T-helper 2 cell (primary cell): ENCODE measurements at places on chromosomes 2 and 18.

DNA sequence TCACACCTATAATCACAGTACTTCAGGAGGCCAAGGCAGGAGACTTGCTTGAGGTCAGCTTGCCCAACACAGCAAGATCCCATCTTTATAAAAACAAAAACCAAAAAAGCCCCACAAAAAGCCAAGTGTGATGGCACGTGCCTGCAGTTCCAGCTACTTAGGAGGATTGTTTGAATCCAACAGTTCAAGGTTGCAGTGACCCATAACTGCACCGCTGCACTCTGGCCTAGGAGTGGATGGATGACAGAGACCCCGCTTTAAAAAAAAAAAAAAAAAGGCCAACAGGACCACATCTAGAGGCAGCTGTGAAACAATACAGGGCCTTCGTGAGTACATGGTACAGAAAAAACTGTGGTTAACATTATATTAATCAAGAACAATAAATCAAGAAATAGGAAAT is 56.2 kb downstream of the PRPF40A start:
- DNase-seq, result no peak

GRCh38 chr2:120238728-120239487 is 13.7 kb upstream of the RALB start:
- no peak for DNase-seq

- DNase-seq, result no peak
Measured at GRCh38 chr18:59182673-59183072, 37.3 kb upstream of the GRP start.

DNA sequence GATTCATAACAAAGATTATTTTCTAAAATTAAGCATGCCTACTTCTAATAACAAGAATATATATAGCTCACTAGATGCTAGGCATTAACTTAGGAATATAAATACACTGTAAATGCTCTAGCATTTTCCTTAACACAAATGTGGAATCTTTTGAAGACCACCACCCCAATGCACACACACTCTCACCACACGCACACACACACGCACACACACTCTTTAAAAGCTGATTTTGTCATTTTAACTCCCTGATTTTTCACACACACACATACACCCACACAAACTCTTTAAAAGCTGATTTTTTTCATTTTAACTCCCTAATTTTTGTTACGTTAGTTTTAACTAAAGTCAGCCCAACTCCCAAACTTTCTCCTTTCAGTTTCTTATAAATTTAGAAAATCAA is 3.0 kb downstream of the COL5A2 start:
- no peak for DNase-seq

- no peak for DNase-seq
Measured at GRCh38 chr2:9311488-9311887, 104.9 kb downstream of the ASAP2 start.

DNA sequence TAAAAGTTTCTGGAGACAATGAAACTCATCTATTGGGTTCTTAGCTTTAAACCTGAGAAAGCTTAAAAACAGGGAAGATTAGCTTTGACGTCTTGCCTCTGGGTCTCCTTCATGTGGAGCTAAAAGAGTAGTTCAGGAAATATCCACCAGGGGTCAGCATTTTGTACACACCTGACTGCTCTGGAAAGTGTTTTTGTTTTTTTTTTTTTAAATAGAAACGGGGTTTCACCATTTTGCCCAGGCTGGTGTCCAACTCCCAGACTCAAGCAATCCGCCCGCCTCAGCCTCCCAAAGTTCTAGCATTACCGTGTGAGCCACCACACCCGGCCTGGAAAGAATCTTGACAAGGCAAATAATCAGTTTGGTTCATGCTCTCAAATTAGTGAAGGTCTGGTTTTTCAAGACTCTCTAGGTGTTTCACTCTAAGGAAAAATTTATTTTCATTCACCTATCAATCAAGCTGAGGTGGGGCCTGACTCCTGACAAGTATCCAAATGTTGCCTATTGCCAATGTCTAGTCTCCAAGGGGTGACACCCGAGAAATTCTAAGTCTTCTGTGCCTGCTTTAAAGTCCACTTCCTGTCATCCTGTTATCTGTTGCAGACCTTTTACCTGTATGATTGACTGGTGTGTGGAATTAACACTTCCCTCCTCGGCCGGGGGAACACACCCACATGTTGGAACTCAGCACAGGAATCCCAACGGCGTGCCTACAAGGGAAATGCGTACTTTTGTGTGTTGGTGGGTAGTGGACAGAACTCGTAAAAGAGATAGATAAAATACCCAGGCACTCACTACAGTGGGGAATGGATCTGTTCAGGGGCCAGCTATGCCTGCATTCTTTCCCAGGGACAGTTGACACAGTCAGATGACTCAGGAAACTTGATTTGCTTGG is 11.3 kb downstream of the IL1RN start:
- peak; percentile 58 for DNase-seq

GRCh38 chr2:85935170-85935745 is 46.5 kb upstream of the ST3GAL5 start:
- no peak for DNase-seq

- no peak for DNase-seq
Measured at GRCh38 chr2:170535552-170535951, 179.6 kb upstream of the SP5 start.

DNA sequence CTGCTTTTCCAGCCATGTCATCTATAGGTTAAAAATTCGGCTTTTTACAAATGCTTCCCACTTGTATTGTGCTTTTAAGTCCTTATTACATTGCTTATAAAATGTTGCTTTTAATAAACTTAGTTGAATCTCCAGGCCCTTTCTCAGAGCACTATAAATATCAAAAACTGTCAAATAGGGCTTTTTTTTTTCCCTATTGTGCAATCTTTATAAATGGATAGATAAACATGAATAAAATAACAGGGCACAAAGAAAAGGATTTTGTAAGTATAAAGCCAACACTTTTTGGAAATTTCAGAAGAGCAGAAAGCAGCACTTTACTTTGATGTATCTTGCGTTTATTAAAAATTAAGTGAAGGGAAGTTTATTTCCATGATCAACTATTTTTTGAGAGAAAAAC is 107.5 kb upstream of the CDCA7 start:
- DNase-seq, result no peak

- DNase-seq, result no peak
Measured at GRCh38 chr2:74768401-74768914, 65.5 kb upstream of the HK2 start.

DNA sequence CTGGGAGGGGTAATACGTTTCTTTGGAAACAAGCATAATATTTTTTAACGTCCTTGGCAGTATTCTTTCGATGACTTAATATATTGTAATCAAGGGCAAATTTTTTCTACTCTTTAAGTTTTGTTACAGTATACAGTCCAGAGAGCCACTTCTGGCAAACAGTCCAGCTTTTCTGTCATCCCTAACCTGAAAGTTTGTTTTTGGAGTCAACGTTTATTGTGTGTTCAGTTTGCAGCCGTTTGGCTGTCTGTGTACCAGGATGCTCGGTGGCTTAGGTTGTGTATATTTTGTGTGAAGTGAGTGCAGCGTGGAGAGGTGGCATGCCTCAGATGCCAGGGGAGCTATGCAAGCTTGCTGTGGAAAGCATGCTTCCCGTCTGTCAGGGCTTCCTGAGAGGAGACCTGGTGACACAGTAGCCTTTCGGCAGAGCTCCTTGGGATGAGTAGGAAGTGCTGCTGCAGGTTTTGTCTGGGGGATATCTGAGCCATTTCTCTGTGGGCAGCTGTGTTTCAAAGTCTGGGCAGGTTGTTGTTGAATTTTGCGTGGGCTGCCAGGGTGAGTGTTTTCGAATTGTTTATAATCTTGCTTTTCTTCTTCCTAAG is 14.7 kb downstream of the MAP3K20 start:
- no peak for DNase-seq

- no peak for DNase-seq
Measured at GRCh38 chr2:152529420-152530115, 187.7 kb downstream of the PRPF40A start.

DNA sequence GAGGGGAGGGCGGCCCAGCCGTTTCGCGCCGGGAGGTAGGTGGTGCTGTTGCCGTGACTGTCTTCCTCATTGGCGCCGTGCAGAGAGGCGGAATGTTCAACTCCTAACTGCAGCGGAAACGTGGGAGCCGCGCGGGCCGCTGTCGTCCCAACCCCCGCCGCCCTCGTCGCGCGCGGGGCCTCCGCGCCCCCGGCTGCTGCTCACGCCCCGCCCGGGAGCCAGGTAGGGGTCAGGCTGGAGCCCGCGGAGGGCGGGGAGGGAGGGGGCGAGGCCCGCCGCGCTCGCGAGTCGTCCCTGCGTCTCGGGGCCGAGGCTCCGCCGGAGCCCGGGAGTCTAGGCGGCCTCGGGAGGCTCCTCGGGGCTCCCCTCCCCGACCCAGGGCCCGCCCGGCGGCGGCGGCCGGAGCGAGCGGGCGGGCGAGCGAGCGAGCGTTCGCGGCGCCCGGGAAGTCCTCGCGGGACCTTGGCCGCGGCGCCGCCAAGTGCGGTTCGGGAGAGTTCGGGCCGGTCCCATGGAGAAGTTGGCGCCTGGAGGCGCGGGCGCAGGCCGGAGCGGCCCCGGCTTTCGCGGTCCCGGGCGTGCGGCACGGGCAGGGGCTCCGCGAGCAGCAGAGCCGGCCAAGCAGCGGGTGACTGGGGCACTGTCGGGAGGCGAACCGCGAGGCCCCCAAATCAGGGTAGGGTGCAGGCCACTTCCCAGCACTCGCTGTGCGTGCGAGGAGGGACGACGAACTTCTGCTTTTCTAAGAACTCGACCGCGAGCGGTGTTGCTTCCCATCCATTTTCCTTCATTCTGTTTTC is at the start of gene MAP3K20:
Gene MAP3K20 (plus strand): TSS at position 66 of the 800 bp plus-strand sequence. CDS start 15,186 bp downstream, outside the sequence.
- peak; percentile 11 for DNase-seq

- DNase-seq, result no peak
Measured at GRCh38 chr2:13480057-13480456, 763.3 kb downstream of the TRIB2 start.

DNA sequence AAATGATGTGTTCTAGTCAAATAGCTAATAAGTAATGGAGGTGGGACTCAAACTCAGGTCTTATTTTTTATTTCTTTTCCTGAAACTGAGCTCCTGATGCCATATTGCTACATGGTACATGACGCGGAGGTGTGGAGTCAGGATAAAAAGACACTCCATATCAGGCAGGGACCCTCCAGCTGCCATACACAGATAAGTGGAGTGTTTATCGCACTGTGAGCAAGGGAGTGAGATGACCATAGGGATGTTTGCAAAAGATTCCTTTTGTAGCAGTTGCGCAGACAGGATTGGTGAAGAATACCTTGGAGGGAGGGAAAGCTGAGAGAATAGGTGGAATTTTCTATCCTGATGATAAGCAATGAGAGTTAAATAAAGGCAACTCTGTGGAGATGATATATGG is 657.2 kb downstream of the RNF144A start:
- DNase-seq, result no peak

- no peak for DNase-seq
Measured at GRCh38 chr2:6654279-6654678, 211.4 kb downstream of the CMPK2 start.

GRCh38 chr2:226151157-226151556 is 648.5 kb downstream of the IRS1 start:
- no peak for DNase-seq
